ENCODE measurements at places on chromosomes 4 and X.
A peak's percentile ranks its signal among the peaks of the same experiment; 100 is the strongest.

- no peak for DNase-seq
These were observed 240.1 kb upstream of the PPP1R2C start for GRCh38 chrX:43018031-43018430.

DNA sequence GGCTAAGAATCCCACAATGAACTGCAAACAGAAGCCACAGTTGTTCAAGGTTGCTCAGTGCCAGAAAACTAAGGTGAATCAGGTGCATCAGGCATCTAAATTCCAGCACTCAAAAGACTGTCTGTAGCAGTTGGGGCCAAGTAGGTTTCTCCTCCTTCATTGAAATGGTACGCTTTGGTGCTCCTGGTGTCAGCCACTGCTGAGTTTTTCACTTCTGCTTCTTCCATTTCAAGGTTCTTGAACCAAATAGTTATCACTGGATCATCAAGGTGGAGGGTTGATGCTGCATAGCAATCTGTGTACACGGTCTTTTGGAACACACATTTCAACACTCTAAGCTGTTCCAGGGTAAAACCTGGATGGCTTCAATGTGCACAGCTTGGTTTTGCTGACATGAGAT is 74.4 kb downstream of the TMA16 start:
- DNase-seq, result no peak

GRCh38 chrX:28351801-28352200 is 235.4 kb upstream of the IL1RAPL1 start:
- DNase-seq, result no peak

GRCh38 chr4:1870328-1870577 is 940 bp upstream of the NSD2 start:
- DNase-seq, result no peak

DNA sequence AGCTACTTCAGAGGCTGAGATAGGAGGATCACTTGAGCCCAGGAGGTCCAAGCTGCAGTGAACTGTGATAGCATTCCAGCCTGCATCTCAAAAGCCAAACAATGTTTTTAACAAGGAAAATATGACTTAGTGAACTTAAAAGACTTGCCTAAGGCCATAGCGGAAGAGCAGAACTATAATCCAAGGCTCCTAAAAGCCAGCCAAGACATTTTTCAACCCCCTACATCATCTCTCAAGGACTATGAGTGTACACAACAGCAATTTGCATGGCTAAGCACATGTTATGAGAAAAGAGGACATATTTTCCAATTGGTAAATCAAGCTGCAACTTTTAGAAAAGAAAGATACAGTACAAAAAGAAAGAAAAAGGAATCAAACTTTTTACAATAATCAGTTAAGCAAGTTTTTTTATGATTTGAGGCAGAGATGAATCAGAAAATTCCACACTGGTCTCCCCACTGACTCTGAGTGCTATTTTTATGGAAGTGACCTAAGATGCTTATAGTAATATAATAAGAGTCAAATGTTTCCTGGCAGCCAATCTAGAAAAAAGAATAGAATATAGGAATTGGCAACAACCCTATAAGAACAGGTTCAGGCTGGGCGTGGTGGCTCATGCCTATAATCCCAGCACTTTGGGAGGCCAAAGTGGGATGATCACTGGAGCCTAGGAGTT is 9.8 kb upstream of the ACOT9 start:
- no peak for DNase-seq

- no peak for DNase-seq
These were observed 704 bp downstream of the FAM114A1 start for GRCh38 chr4:38868059-38868960.

DNA sequence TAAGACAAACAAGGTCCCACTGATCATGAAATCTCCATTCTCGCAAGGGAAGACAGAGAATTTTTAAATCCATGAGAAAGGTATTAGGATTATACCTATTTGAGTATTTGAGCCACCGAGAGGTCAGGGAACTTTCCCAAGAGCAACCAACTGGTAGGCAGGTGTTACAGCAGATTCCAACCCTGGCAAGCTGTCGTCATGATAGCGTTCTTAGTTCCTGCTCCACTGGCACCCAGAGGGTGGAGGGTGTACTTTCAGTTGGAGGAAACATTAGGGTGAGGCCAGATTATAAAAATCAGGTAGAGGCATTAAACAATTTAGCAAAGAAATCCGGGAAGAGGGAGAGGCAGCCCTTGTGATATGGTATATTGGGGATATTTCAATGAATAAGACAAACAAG is 23.3 kb downstream of the COQ2 start:
- DNase-seq, result no peak

DNA sequence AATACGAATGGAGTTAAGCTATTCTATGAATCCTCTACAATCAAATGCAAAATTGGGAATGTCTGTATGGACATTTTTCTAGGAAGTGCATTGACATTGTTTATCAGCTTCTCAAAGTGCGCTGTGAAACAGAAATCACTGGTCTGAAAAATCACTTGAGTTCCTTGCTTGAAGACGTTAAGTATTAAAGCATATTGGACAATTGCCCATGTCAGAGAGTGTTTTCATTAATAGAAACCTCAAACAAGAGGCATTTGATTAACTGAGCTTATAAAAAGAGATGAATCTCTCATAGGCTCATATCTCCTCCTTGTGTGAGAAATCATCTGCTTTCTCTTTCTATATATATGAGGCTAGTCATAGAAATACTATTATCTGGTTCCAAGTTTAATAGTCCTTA is 692.1 kb upstream of the POU3F4 start:
- no peak for DNase-seq

GRCh38 chrX:2526390-2526789 is 25.6 kb upstream of the DHRSX start:
- DNase-seq, result no peak

GRCh38 chr4:153153339-153153871 is 50.8 kb upstream of the TRIM2 start:
- DNase-seq, result no peak

GRCh38 chrX:131910586-131910985 is 112.5 kb upstream of the STK26 start:
- DNase-seq, result no peak

DNA sequence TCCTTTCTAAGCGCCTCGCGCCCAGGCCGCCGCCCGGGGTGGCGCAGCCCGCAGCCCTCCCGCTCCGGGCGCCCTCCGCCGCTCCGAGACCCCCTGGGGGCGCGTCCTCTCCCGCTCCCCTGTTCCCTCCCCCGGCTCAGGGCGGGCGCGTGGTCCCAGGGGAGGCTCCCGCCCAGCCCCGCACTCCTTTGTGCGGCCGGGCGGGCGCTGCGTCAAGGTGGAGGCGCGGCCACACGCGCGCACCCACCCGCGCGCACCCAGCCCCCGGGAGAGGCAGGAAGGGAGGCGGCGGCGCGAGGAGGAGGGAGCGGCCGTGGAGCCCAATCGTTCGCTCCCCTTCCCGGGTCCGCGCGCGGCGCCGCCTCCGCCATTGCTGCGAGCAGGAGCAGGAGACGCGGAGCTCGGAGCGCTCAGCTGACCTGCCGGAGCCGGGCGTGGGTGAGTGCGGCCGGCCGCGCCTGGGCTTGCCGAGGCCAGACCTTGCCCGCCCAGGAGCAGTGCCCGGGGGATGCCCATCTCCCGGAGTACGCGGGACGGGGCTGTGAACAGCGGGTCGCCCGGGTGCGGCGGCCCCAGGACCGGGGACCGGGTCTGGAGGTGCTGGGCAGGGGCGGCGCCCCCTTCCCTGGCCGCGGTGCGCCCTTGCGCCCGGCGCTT is at the start of gene NSG1:
TSS of gene NSG1 (plus strand) at position 367 of the 657 bp plus-strand sequence. CDS start 528 bp downstream, outside the sequence.
- DNase-seq, result no peak

DNA sequence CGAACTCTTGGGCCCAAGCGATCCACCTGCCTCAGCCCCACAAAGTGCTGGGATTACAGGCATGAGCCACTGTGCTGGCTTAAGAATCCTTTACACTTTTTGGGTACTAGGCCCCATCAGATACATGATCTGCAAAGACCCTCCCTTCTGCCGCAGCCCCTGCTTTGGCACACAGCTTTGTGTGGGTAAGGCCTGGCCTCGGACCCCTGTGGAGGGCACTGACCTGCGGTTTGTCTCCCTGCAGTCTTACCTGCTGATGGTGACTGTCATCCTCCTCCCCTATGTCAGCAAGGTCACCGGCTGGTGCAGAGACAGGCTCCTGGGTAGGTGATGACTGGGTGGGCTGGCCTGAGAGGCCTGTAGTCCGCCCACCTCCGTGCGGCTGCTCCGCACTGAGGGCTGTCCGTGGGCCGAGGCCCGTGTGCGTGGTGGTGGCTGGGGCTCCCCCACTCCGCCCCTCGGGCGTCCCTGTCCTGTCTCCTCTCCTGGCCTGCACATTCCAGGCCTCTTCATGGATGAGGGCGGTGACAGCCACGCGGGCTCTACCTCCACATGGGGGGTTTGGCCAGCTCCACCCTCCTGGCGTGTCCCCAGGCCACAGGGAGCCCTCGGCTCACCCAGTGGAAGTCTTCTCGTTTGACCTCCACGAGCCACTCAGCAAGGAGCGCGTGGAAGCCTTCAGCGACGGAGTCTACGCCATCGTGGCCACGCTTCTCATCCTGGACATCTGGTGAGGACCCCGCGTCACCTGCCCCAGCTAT is 18.0 kb downstream of the DGKQ start:
- no peak for DNase-seq

- no peak for DNase-seq
These were observed 708.6 kb downstream of the C4orf33 start for GRCh38 chr4:129804461-129804981.

DNA sequence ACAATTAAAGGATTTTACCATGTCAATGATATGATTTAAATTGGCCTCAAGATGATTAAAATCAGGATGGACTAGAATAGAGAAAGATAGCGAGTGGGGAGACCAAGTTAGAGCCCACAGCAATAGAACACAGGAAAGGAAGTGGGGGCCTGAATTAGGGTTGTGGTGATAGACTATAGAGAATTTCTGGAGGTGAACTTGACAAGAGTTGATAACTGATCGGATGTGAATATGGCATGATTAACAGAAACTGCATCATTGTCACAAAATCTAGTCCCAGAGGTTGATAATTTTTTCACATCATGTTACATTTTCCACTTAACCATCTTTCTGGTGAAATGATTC is 26.3 kb upstream of the TRPC3 start:
- DNase-seq, result no peak

GRCh38 chrX:110284159-110284558 is 33.7 kb downstream of the AMMECR1 start:
- peak; percentile 78 for DNase-seq

- DNase-seq, result no peak
These were observed 33.0 kb downstream of the GEMIN8 start for GRCh38 chrX:13996650-13997049.

DNA sequence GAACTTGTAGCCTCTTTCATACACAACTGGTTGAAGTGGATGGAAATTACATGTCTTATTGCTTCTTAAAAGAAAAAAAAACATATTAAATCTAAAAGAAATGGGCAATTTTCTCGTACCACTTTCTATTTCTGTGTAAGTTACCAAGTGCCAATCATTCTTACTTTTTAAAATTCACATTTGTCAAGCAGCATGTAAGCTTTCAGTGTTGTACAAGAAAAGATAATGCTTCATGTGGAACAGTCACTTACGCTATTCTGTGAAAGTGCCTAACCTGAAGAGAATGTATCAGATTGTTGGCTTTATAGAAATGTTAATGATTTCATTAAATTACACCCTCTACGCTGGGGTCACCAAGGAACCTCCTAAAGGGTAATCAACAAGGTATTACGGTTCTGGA is 4.4 kb upstream of the DCTD start:
- DNase-seq, result no peak

- no peak for DNase-seq
These were observed 11.2 kb upstream of the MORF4L2 start for GRCh38 chrX:103697687-103698086.

- no peak for DNase-seq
These were observed 8.8 kb upstream of the BEX3 start for GRCh38 chrX:103367502-103367901.

GRCh38 chr4:136680271-136680670 is 852.0 kb downstream of the PCDH18 start:
- DNase-seq, result no peak

GRCh38 chr4:8880851-8881250 is 9.2 kb upstream of the HMX1 start:
- no peak for DNase-seq

GRCh38 chrX:135984791-135985156 is 461 bp upstream of the SLC9A6 start:
- DNase-seq, result no peak

DNA sequence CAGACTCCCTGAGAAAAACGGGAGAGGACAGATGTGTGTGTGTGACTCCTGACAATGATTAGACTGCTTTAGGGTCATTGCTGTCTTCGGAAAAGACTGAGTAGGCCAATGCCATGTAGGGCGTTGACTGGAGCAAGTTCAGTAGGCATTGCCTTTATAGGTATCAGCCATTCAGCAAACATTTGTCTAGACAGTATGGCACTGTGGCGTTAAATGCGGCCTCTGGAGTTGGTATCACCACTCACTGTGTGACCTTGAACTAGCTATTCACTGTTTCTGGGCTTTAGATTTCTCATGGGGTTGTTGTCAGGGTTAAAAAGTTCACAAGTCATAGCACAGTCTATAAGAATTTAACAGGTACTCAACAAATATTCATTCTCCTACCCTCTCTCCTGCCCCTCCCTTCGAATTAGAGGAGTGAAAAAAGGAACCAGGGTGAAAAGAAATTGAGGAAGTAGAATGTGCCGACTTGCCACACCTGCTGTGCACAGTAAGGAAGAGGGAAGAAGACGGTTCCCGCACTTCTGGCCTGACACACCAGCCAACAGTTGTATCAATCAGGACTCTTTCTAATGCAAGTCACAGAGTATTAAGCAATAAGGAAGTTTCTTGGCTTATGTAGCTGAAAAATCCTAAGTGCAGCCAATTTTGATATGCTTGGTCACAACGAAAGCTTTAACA is 83.2 kb upstream of the PLAC8 start:
- DNase-seq, result no peak

DNA sequence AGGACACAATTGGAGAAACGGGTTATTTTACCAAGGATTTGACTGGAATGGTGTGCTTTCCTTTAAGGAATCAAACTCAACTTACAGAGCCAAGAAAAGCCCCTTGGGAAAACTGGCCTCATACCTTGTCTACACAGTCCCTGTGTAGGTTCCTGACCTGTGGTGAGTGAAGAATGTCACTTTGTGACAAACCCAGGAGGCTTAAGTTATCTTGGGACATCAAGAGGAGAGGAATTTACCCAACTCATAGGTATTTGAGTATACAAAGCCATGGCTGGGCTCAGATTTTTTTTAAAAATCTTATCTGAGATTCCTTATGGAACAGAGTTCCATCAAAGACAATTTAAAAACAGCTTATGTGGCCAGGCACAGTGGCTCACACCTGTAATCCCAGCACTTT is 112.1 kb downstream of the EIF4E start:
- no peak for DNase-seq

Measured in epithelial cell of proximal tubule (primary cell).